Mucosa of descending colon (tissue), 3 donors: ENCODE measurements at places on chromosomes 7 and 10. TPM values are rescaled to one million over a fixed set of nuclear protein-coding genes. Genes with fewer than 3 reads are reported as not detected.

Gene WNT2
- not detected for total RNA-seq

GRCh38 chr10:61698968-61699655, 36.4 kb downstream of the CABCOCO1 start:
- no peak for DNase-seq

Gene FRMD4A
- 40.6 TPM for total RNA-seq

DNA sequence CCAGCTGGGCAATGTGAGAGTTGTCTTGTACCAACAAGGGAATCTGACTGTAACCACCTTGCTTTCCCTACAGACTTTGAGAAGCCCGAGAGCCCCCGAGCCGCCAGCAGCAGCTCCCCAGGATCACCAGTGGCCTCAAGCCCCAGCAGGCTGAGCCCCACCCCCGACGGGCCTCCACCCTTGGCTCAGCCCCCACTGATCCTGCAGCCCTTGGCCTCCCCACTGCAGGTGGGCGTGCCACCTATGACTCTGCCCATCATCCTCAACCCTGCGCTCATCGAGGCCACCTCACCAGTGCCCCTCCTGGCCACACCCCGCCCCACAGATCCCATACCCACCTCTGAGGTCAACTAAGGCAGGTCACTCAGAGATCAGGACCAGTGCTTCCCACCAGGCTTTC, 13.5 kb upstream of the NFKB2 start:
- DNase-seq, result no peak

GRCh38 chr10:60714233-60714632, 64.0 kb upstream of the CDK1 start:
- no peak for DNase-seq

Gene CARD11
- 3.2 TPM for total RNA-seq

GRCh38 chr7:139481364-139481763, 2.1 kb downstream of the KLRG2 start:
- DNase-seq, result no peak

Gene ATG9B
- 0.90 TPM for total RNA-seq

GRCh38 chr10:36345807-36346206, 703.7 kb upstream of the FZD8 start:
- DNase-seq, result no peak

- no peak for DNase-seq
Measured at GRCh38 chr10:58546137-58546536, 33.5 kb downstream of the BICC1 start.

- DNase-seq, result no peak
Measured at GRCh38 chr7:3943779-3944520, 642.9 kb downstream of the SDK1 start.

- no peak for DNase-seq
Measured at GRCh38 chr10:49664006-49664841, 15.2 kb upstream of the C10orf53 start.

Gene CUBN
- 1.9 TPM for total RNA-seq

DNA sequence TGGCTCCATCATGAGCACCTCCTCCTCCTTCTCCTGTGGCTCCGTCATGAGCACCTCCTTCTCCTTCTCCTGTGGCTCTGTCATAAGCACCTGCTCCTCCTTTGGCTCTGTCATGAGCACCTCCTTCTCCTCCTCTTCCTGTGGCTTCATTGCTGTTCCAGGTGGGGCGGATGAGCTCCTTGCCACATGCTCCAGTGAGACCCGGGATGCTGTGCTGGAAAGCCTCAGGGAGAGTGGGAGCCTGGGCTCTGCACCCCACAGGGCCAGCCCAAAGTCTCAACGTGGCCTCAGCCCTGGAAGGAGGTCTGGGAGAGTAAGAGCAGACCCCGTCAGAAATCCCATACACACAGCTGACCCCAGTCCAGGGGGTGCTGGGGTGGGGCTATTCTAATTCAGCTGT, 380.7 kb downstream of the TCERG1L start:
- DNase-seq, result no peak

Gene PPP1R17
- total RNA-seq, result not detected

DNA sequence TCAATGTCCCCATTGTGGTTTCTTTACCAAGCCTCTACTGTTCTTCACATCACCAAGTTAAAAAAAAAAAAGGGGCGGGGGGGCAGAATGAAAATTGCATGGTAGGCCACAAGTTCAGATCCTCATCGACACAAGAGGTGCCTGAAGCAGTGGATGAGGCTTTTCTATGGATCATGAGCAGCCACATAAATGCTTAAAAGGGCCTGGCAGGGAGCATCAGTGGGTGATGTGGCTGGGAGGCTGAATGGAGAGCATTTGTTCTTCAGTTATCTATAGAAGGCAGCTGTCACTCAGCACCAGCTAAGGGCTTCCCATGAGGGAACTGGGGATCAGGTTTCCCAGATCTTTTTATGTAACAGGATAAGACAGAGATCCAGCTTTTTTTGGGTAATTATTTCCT, 117.9 kb downstream of the CFTR start:
- DNase-seq, result no peak

Gene POLD2
- total RNA-seq, result 51.5 TPM

Gene OPN4
- total RNA-seq, result not detected

GRCh38 chr10:122878799-122879338, 512 bp downstream of the FAM24B start:
- no peak for DNase-seq

GRCh38 chr10:12191715-12192114, 4.0 kb downstream of the NUDT5 start:
- DNase-seq, result no peak

Gene MAT1A
- not detected for total RNA-seq

DNA sequence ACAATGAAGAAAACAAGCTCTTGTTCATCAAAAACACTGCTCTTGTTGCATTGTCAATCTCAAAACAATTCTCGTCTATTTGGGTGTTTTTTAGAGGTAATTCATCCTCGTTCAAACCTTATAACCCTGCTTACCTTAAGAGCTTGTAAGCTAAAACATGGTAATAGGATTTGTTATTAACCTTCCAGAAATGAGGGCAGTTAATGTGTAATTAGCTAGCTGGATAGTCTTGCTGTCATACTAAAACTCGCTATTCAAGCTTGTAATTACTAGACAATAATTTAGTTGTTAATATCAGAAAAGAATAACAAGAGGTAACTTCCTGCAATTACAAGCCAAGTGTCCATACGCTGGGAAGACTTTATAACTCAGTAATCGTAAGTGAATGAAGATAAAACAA, 101.6 kb downstream of the UBE2H start:
- DNase-seq, result no peak

Gene MTPN
- 97.0 TPM for total RNA-seq

Gene OR2A7
- 16.2 TPM for total RNA-seq

Gene LLCFC1
- total RNA-seq, result not detected

- peak; percentile 89 for DNase-seq
Measured at GRCh38 chr10:110501142-110501937, 3.6 kb downstream of the DUSP5 start.

Gene ANKRD7
- total RNA-seq, result not detected

Gene SORCS3
- not detected for total RNA-seq

DNA sequence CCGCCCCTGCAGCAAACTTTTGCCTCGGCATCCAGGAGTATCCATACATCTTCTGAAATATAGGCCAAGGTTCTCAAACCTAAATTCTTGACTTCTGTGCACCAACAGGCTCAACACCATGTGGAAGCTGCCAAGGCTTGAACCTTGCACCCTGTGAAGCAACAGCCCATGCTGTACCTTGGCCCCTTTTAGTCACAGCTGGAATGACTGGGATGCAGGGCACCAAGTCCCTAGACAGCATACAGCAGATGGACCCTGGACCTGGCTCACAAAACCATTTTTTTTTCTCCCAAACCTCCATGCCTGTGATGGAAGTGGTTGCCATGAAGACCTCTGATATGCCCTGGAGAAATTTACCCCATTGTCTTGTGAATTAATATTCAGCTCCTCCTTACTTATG, 233.8 kb upstream of the KCND2 start:
- DNase-seq, result no peak

- DNase-seq, result no peak
Measured at GRCh38 chr10:33233221-33233620, 101.2 kb downstream of the NRP1 start.

GRCh38 chr7:55381189-55381588, 16.1 kb downstream of the LANCL2 start:
- no peak for DNase-seq

DNA sequence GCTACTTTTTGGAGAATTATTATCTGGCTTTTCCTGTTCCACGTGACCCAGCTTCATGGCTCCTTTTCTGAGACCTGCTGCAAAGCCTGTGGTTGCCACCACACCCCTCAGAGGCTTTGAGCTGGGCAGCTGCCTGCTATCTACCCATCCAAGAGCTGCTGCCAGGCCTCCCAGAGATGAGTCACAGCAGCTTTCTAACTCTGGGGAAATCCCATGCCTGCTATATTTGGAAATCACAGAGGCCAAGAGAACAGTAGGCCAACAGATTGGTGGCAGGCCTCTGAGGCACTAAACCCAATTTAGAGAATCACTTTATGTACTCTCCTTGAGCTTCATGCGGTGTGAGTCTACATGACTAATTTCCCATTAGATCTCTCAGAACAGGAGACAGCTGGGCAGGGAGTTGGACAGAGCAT, 35.2 kb downstream of the SGCE start:
- DNase-seq, result peak; percentile 60

Gene PRKAR2B
- 20.8 TPM for total RNA-seq

DNA sequence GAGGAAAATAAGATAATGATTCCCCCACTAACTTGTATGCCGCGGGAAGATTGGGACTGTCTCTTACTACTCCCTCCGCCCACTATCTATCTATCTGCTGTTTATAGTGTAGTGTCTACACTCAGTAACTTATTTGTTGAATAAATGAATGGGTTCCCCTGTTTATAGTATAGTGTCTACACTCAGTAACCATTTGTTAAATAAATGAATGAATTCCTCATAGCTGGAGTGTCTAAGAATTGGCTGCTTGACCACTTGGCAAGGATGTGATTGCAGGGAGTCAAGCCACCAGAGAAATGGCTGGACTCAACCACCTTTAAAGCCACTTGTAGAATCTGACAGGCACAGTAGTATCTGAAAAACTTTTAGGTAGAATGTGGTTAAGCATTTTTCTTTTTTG, 147.1 kb downstream of the TRIL start:
- DNase-seq, result no peak

- DNase-seq, result no peak
Measured at GRCh38 chr10:124642088-124642710, 102.0 kb downstream of the FAM53B start.

GRCh38 chr7:152568972-152569371, 107.0 kb downstream of the XRCC2 start:
- no peak for DNase-seq

DNA sequence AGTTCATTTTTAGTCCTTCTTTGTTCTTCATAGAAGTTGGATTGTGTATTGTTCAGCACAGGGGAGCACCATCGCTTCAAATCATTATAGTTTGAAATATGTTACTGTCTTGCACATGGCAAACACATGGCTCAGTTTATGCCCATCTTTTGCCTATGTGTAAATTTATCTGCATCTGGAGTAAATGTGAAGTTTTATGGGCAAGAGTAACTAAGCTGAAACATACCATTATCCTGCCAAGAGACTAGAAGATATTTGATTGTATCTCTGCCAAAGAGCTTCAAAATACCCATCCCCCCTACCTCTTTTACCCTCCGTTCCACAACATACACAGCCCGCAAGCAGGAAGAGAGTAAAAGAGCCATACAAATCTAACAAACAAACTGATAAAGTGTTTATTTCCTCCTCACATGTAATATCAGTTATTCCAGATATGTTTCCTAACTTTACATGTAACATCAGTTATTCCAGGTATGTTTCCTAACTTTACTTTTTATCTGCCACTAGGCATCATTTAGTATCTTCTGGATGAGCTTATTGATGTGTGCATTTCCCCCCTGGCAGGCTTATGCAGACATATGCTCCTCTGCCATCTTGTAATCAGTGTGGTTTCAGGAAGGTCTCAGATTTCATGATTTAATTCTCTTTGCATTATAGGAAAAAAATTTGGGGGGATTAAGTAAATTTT, 127.7 kb downstream of the SRI start:
- no peak for DNase-seq

- peak; percentile 61 for DNase-seq
Measured at GRCh38 chr7:70595755-70596597, 536.0 kb upstream of the GALNT17 start.
